ENCODE measurements at places on chromosomes 3 and 15. TPM values are rescaled to one million over a fixed set of nuclear protein-coding genes. Genes with fewer than 3 reads are reported as not detected.

- DNase-seq: no peak
These were observed 469.1 kb downstream of the SOX2 start for GRCh38 chr3:182180654-182181385.

DNA sequence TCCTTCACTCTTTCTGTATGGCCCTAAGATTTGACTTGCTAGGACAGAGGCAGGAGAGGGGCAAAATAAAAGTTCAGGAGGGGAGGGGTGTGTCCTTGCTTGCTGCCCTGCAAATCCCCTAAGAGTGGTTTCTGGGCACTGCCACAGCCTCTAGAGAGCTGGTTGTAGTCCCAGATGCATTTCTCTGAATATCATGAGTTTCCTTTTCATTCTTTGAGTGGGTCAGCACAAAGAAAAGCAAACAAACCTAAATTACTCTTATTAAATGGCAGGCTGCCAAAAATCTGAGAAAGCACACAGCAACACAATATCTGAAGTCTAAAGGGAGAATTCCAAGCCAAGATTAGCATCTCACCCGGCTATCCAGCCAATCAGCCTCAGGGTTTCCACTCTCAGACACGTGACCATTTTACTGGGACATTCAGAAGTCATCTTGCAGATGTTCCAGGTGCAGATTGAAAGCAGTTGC is 919.3 kb downstream of the TUSC7 start:
- no peak for DNase-seq

GRCh38 chr3:155069729-155070128 is 10.4 kb upstream of the MME start:
- DNase-seq: no peak

GRCh38 chr3:87856126-87856525 is 202.7 kb downstream of the CGGBP1 start:
- no peak for DNase-seq

DNA sequence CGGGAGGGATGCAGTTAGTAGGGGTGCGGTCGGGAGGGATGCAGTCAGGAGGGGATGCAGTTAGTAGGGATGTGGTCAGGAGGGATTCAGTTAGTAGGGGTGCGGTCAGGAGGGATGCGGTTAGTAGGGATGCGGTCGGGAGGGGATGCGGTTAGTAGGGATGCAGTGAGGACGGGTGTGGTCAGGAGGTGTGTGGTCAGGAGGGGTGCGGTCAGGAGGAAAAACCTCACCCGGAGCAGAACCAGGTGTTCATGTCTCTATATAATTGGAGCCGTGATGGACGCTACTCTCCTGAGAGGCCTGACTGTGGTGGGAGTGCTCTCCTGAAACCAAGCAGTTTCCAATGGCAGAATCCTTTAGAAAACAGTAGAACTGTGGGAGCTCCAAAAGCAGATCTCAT is 95.8 kb downstream of the BDH1 start:
- DNase-seq: no peak

AADAC gene
- polyA plus RNA-seq: not detected

ITGA11 gene
- not detected for polyA plus RNA-seq

CHDH gene
- polyA plus RNA-seq: 0.04 TPM

SPTSSB gene
- polyA plus RNA-seq: not detected

All from naive thymus-derived CD8-positive, alpha-beta T cell (primary cell).